Activated CD4-positive, alpha-beta T cell treated with anti-CD3 and anti-CD28 coated beads, Interleukin-10, Interleukin-2, amounts not matched to agents 100 ng/mL and 50 ng/mL, durations not matched to agents 16 hours and 8 hours (primary cell): ENCODE measurements at places on chromosomes 2 and 18.

DNA sequence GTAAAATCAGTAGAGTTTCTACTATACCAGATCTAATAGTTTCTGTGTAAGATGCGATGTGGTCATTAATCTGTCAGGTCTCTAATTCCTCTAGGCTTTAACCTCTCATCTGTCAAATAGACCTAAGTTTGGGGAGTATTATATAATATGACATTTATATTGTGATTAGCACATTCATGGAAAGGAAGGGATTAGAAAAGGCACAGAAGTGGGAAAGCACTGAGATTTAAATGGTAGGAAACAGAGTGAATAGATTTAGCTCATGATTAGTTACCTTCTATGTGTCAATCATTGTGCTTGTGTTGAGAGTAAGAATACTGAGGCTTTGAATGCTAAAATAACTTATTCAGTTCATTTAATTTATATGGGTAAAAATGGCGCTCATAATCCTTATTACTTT, 118.0 kb downstream of the LRP1B start:
- DNase-seq = no peak

DNA sequence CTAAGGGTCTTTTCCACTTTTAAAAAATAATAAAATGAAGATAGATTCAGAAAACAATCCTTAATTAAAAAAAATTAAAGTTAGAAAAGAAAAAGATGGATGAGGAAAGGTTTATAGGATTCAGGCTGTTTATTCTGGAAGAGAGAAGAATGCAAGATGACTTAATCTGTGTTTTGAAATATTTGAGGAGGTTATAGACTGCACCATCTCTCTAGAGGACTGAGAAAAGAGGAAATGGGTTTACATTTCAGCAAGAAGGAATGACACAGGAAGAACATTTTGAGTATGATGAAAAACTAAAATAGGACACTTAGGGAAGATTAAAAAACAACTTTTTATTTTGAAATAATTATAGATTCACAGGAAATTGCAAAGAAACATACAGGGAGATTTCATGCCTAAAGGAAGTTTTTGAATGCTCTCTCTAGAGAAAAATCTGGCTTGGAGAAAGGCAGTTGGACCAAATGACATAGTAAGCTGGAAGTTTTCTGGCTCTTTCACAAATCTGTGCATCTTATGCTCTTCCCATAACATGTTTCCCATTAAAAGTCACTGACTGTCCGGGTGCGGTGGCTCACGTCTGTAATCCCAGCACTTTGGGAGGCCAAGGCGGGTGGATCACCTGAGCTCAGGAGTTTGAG, 75.0 kb downstream of the CERS6 start:
- DNase-seq = no peak

GRCh38 chr2:152420363-152420762, 85.4 kb downstream of the FMNL2 start:
- DNase-seq = peak; percentile 50

DNA sequence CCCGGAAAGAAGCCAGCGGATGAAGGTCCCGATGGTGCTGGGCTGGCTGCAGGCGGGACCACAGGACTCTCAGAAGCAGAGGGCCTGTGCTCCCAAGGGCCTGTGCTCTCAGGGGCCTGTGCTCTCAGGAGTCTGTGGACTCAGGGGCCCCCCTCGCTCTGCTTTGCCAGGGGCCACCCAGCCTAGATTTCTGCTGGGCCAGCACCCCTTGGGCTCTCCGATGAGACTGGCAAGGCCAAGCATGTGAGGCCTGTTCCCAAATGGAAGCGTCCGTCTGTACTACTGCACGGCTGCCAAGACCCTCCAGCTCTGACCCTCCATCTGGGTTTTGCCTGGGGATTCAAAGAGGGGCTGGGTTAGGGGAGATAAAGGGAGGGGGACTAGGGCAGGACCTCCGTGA, 54.6 kb downstream of the SH3BP4 start:
- DNase-seq = no peak

GRCh38 chr2:5365871-5366461, 326.2 kb upstream of the SOX11 start:
- DNase-seq = peak; percentile 72

DNA sequence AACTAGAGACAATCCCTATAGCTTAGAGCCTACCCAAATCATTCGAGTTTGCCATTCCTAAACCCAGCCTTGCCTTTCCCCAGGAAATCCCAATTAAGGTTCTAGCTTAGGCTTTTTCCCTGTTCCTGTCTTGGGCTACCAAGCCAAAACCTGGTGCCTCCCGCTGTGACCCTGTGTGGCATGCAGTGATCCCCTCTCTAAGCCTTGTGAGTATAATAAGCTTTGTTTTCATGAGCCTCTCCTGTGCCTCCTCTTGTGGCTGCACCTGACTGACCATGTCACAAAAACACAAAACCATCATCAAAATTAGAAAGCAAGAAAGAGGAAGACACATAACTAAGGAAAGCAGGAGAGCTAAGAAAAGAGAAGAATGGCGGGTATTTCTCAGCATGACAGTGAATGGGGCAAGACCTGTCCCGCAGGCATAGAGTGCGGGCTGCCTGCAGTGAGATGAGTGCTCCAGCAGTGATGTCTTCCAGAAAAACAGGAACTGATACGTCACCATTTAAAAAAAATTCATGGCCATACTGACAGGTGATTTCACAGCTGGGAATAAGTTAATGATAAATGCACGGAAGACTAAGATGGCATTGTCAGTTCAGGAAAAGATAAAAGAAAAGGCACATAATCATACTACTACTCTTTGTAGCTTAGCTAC, 9.2 kb upstream of the PAIP2B start:
- DNase-seq = no peak

- no peak for DNase-seq
Measured at GRCh38 chr2:201833781-201834180, 27.4 kb downstream of the CDK15 start.

- no peak for DNase-seq
Measured at GRCh38 chr2:101971836-101972235, 19.9 kb upstream of the IL1R2 start.

- DNase-seq = no peak
Measured at GRCh38 chr2:165776013-165776412, 18.0 kb downstream of the GALNT3 start.

DNA sequence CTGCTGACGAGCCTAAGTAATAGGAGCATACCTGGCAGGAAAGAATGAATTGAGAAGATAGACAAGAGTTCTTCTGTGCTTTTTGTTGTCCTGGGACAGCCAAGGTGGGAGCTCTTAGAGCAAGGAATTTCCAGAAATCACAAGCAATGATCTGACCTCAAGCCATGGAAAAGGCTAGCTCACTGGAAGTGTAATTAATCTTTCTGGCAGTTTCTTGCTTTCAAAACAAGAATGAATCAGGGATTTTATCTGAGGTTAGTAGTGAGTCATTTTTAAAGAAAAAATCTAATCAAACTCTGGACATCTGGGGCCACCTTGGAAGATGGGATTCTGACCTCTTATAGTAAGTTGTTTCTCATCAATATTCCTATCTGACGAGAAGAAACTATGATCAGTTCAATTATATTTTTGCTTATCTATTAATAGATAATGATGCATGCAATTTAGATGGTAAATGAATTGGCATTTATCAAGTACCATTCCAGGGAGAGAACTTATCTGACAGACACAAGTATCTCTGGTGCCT, 98.0 kb downstream of the ADCYAP1 start:
- no peak for DNase-seq

- no peak for DNase-seq
Measured at GRCh38 chr18:33350256-33350655, 90.3 kb downstream of the CCDC178 start.

DNA sequence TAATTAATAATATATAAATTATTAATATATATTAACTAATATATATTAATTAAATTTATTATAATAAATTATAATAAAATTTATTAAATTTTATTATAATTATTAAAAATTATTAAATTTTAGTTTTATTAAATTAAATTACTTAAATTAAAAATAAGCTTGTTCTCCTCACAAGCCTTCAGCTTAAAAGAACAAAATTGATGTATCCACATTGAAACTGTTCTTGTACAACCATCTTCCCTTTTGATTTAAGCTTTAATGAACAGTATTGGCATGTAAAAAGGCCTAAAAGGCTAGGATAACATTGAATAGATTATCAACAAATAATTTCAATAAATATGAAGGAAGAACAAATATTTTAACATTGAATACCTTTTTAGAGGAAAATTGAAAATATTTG, 62.4 kb upstream of the XIRP2 start:
- DNase-seq = no peak

DNA sequence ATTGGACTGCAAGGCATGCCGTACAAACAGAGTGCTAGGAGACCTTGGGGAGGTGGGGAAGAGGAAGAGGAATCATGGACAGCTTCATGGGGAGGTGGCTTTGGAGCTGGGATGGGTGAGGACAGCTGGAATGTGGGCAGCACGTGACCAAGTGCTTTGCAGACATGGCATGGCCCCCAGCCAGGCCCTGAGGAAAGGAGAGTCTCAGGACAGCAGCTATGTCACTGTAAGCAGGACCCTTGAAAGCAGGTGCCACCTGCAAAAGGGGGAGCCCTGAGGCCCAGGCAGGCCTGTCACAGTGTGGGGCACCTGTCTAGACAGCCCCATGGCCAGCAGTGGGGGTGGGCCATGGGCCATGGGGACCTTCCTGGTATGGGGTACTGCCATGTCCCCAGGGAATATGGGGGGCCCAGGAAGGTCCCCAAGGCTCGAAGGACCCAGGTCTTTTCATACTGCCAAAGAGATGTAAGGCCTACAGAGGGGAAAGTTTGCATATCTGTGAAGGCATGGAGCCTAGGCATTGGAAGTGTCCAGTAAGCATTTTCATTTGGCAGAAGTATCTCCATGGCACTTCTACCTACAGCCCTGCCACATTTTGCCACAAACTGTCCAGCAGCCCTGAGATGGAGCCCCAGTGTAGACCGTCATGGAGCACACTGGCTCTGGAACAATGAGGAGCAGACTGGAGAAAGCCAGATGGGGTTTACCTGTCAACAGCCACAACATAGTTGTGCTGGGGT, 9.9 kb downstream of the PAX8 start:
- DNase-seq = no peak
